ENCODE measurements at places on chromosomes 13 and 19. TPM values are rescaled to one million over a fixed set of nuclear protein-coding genes. Genes with fewer than 3 reads are reported as not detected.
A peak's percentile ranks its signal among the peaks of the same experiment; 100 is the strongest.

GRCh38 chr19:35006342-35006998 lies 6.3 kb downstream of the GRAMD1A start:
- H3K4me1 ChIP-seq, result peaks cover 71% of the 10 kb centered on the region
- H3K27me3 ChIP-seq, result no peaks in the 10 kb centered on the region
- no peak for DNase-seq
- no peak overlapping the region for H3K4me3 ChIP-seq

DNA sequence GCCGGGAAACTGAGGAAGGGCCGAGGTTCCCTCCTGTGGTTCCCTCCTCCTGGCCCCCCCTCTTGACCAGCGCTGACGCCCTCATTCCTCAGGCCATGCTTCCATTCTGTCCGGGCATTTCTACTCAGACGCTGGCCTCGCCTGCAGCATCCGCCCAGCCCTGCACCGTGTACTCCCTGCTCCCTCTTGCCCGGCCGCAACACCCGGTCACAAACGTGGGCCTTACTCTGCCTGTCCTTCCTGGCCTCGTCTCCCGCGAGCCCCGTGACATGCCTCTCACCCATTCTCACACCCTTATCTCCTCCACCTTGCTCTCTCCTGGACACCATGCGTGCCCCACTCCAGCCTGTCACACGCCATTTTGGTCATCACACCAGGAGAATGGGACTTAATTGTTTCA lies 11.3 kb downstream of the HDGFL2 start:
- no peaks in the 10 kb centered on the region for H3K4me1 ChIP-seq
- no peak overlapping the region for H3K4me3 ChIP-seq
- no peak overlapping the region for H3K27ac ChIP-seq
- peaks cover 85% of the 10 kb centered on the region for H3K36me3 ChIP-seq
- DNase-seq, result no peak

DNA sequence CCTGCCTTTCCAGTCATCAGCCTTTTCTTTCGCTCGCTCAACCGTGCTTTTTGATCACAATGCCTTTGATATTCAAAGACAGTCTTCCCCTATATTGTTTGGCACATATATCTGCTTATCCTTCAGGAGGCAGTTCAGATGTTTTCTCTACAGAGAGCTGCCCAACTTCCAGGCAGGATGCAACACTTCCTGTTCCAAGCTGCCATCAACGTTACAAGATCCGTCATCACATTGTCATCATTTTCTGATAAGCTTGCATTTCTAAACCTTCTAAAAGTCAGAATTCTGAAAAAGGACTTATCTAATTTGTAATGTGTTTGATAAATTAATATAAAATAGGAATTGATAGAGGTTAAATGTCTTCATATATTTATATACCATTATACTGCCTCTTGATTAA lies 574.2 kb downstream of the TBC1D4 start:
- no peak overlapping the region for H3K27ac ChIP-seq
- no peak overlapping the region for H3K4me3 ChIP-seq
- no peak for DNase-seq
- no peaks in the 10 kb centered on the region for H3K27me3 ChIP-seq

GRCh38 chr13:55577082-55577846 lies 1563.5 kb upstream of the PRR20A start:
- no peak overlapping the region for H3K27ac ChIP-seq
- no peaks in the 10 kb centered on the region for H3K36me3 ChIP-seq
- H3K4me1 ChIP-seq, result no peaks in the 10 kb centered on the region

GRCh38 chr19:5083547-5083965 lies 114.6 kb downstream of the KDM4B start:
- H3K4me3 ChIP-seq, result no peak overlapping the region
- DNase-seq, result no peak
- H3K27me3 ChIP-seq, result no peaks in the 10 kb centered on the region
- peaks cover 54% of the 10 kb centered on the region for H3K36me3 ChIP-seq
- H3K27ac ChIP-seq, result no peak overlapping the region

DNA sequence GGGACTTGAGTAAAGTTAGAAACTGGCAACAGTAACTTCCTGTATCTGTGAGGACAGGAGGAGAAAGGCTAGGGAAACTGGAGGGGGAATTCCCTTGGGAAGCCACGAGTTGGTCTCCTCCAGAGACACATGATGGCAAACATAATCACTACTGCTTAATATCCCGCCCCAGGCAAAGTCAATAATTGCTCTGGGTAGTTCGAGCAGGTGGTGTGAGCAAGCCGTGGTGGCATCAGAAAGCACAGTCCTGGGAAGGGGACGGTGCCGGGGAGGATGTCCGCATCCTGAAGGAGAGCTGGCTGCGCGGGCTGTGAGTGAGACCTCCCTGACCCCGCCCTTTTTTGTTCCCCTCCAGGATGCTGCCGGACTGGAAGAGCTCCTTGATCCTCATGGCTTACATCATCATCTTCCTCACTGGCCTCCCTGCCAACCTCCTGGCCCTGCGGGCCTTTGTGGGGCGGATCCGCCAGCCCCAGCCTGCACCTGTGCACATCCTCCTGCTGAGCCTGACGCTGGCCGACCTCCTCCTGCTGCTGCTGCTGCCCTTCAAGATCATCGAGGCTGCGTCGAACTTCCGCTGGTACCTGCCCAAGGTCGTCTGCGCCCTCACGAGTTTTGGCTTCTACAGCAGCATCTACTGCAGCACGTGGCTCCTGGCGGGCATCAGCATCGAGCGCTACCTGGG lies 1.4 kb downstream of the FFAR2 start:
- H3K27me3 ChIP-seq, result no peaks in the 10 kb centered on the region
- no peak overlapping the region for H3K4me3 ChIP-seq
- no peaks in the 10 kb centered on the region for H3K4me1 ChIP-seq
- H3K27ac ChIP-seq, result no peak overlapping the region

DNA sequence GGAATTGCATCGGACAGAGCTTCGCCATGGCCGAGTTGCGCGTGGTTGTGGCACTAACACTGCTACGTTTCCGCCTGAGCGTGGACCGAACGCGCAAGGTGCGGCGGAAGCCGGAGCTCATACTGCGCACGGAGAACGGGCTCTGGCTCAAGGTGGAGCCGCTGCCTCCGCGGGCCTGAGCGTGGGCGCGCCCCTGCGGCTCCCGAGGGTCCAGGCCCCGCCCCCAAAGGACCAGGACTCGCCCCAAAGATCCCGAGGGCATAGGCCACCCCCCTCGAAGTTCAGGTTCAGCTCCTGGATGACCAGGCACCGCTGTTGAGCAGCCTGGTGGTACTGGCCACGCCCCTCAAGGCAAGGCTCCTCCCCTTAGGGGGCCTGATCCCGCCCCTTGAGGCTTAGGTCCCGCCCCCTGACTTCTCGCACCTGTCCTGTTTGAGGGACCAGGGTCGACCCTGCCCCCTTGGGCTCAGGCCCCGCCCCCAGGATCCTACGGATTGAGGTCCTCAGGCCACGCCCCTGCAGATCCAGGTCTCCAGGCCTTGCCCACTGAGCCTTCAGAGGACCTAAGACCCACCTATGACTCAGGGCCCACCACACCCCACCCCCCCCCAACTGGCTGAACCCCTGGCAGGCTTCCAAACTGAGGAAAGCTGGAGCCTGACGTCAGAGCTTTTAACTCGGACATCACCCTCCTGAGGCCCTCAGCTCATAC lies 43.1 kb downstream of the CYP4F22 start:
- no peak overlapping the region for H3K27ac ChIP-seq
- no peaks in the 10 kb centered on the region for H3K36me3 ChIP-seq
- no peak for DNase-seq
- peaks cover 23% of the 10 kb centered on the region for H3K4me1 ChIP-seq

GRCh38 chr13:45748941-45749759 lies 47.0 kb downstream of the CBY2 start:
- no peak overlapping the region for H3K27ac ChIP-seq
- no peak for DNase-seq
- no peaks in the 10 kb centered on the region for H3K27me3 ChIP-seq

GRCh38 chr13:62875118-62875640 lies 1459.5 kb upstream of the PCDH20 start:
- H3K36me3 ChIP-seq, result no peaks in the 10 kb centered on the region
- H3K27me3 ChIP-seq, result no peaks in the 10 kb centered on the region
- H3K27ac ChIP-seq, result no peak overlapping the region
- no peak for DNase-seq

DNA sequence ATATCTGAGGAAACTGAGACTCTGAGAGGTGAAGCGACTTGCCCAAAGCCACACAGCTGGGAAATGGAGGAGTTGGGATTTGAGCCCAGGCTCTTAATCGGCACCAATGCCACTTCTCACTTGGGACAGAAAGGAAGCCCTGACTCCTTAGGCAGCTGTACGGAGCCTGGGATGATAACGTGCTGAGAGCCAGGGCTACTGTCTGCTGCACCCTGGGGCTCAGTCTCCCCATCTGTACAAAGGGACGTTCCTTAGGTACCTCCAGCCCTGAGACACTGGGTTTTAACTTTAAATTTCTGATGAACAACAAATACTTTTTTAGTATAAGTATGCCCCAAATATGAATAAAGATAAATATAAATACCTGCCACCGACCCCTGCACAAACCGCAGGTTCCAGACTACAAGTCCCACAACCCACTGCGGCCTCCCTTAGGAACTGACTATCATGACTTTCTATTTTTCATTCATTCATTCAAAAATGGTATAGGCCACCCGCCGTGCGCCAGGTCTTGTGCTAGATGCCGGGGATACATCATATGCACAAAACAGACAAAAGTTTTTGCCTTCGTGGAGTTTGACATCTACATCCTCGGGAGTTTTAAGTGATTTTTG lies 776 bp upstream of the NCLN start:
- DNase-seq, result no peak
- no peaks in the 10 kb centered on the region for H3K27me3 ChIP-seq
- peaks cover 42% of the 10 kb centered on the region for H3K4me1 ChIP-seq
- H3K27ac ChIP-seq, result peak overlapping the region; percentile 85
- peaks cover 8% of the 10 kb centered on the region for H3K36me3 ChIP-seq

- H3K27me3 ChIP-seq, result no peaks in the 10 kb centered on the region
- peak; percentile 93 for DNase-seq
- H3K36me3 ChIP-seq, result no peaks in the 10 kb centered on the region
Observed at GRCh38 chr19:3387645-3388589, 21.5 kb downstream of the NFIC start.

DNA sequence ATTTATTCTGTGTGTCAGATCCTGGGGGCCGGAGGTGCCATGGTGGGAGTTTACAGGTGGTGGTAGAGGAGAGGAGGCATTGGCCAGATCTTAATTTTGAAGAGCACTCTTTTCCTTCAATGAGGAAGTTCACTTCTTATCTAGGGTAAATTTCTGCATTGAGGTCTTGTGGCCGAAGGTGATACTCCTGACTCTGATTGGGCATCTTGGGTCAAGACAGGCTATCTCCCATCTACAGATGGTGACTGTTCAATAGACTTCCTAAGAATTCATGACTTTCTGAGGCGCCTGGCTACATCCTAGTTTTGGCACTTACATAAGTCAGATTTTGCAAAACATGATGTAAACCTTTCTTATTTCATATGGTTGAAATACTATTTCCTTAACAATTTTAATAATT lies 135.2 kb downstream of the SUCLA2 start:
- no peak overlapping the region for H3K4me3 ChIP-seq
- no peaks in the 10 kb centered on the region for H3K4me1 ChIP-seq
- DNase-seq, result no peak
- no peaks in the 10 kb centered on the region for H3K27me3 ChIP-seq

DNA sequence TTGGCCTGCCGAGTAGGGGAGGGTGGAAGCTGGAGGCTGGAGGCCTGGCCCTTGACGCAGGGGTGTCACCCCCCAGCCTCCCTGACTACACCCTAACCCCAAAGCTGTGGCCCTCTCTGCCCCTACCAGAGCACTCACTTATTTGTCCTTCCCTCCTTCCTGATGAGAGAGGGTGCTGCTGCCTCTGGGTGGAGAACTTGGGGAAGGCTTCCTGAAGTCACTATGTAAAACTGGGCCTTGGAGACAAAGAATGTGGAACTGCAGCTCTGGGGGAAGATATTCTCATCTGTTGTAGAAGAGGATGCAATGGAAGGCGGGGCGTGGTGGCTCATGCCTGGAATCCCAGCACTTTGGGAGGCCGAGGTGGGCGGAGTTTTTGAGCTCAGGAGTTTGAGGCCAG lies 485.2 kb downstream of the ZNF536 start:
- no peaks in the 10 kb centered on the region for H3K27me3 ChIP-seq
- H3K36me3 ChIP-seq, result no peaks in the 10 kb centered on the region
- H3K27ac ChIP-seq, result no peak overlapping the region
- DNase-seq, result peak; percentile 66

DNA sequence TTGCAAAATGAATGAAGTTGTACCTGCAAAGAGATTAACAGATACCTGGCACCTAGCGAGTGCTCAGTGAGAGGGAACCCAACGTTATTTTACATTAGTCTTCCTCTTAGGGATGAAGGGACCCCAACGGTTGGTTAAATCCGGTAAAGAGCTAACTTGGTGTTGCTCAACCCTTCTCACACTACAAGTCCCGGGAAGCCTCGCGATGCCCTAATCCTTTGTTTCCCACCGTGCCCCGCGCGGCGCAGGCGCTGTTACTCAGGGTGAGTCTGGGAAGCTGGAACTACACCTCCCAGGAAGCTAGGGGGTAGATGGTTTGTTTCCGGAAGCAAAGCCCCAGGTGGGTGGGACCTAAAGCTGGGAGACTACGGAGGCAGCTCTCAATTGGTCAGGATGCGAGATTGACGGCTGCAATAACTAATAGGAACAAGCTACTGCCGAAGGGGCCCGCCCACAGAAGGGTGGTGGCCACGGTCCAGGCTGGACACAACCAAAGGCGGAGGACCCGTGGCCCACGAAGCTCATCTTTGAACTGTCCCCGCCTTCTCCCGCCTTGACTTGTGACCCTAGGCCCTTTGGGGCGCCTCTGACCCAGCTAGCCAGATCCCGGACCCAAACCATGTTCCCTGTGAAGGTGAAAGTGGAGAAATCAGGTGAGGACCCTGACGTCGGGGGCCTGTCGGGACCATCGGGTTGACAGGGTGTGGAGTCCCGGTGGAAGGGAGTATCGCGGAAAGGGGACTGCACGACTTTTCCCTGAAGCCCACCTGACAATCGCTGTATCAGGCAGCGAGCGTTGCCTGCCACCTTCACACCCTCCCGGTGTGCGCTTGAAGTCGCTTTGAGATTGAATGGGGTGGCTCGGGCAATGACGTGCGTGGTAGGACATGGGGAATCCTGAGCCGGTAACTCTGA lies at the start of gene LIN37:
LIN37 (plus strand) TSS at position 471 of the 915 bp plus-strand sequence; CDS start at position 620, 149 bp downstream.
- peaks cover 36% of the 10 kb centered on the region for H3K4me1 ChIP-seq
- H3K27ac ChIP-seq, result peak within 1 kb of the TSS; percentile 91
- peaks cover 17% of the 10 kb centered on the region for H3K36me3 ChIP-seq

The EMC10 gene
- total RNA-seq, result 60.1 TPM

The P2RY11 gene
- total RNA-seq, result 11.3 TPM

The CYP2S1 gene
- 3.0 TPM for total RNA-seq

The ZNF575 gene
- 0.83 TPM for total RNA-seq

The ZNF627 gene
- 7.8 TPM for total RNA-seq

The SPRY2 gene
- 44.3 TPM for total RNA-seq

The ZNF665 gene
- 3.8 TPM for total RNA-seq
